ENCODE measurements at places on chromosomes 6 and 20. TPM values are rescaled to one million over a fixed set of nuclear protein-coding genes. Genes with fewer than 3 reads are reported as not detected.

DNA sequence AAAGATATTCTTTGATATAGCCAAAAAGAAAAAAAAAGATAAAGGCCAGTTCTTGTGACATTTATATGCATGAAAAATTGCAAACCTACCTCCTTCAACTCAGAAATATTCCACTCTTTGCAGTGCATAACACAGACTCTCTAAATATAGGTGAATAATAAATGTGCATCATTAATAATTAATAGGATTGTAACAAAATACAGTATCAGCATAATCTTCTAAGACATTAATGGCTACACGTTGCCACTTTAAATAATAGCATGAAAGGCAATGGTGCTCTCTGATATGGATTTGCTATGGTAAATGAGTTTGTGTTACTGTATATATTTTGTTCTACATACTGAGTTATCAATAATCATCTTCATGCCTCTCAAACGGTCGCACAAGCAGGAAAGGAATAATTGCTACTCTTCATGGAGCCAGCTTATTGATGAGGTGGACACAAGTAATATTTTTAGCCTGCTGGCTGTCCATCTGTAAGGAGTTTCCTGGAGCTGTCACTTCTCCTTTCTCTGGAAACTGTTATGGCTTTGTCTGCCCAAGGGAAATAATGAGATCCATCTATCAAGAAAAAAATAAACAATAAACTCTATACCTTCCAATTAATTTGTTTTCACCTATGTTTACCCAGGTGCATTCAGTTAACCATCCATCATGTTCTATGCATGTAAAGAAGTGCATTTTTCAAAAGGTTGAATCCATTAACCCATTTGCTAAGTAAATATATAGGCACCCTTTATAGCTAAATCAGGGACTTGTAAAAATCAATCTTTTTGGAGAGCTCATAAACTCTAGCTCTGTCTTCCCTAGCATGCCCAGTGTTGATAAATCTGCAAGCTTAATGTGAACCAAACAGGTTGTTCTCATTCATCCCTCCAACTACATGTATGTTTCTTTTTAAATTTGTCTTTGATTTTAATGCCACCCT is 253.0 kb downstream of the NKAIN2 start:
- no peak for DNase-seq

DNA sequence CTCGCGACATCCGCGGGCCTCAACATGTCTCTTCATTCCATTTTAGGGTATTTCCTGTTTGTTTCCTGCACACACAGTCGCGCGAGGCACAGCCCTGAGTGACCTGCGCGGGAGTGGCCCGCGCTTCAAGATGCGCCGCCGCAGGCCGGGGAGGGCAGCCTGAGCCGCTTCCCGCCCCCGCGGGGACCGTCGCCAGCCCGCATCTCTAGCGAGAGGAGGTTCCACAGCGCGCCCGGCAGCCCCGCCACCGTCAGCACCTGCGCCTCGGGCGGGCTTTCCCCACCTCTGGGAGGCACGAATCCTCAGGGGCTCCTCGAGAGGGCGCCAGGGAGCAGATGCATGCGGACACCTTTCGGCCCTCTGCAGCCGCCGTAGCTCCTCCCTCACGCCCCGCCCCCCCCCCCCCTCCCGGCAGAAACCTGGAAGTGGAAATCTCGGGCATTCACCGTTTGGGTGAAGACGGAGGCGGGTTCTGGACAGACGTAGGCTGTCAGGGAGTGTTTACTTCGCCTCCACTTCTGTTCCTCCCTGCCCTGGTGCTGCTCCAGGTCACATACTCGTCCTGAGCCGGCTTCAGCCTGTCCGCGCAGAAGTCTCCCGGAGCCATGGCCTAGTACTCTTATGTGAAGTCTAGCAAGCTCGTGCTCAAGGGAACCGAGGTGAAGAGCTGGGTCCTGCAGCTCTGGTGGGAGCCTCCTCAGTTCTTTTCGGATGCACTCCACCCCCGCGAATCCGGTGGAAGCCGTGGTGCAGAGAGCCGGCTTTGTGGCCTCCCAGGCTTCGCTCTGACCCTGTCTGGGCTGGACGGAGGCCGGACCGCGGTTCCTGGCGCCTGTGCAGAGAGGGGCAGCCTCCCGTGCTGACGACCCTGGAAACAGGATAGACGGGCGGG is 880.5 kb upstream of the DEFB115 start:
- peak; percentile 85 for DNase-seq

DNA sequence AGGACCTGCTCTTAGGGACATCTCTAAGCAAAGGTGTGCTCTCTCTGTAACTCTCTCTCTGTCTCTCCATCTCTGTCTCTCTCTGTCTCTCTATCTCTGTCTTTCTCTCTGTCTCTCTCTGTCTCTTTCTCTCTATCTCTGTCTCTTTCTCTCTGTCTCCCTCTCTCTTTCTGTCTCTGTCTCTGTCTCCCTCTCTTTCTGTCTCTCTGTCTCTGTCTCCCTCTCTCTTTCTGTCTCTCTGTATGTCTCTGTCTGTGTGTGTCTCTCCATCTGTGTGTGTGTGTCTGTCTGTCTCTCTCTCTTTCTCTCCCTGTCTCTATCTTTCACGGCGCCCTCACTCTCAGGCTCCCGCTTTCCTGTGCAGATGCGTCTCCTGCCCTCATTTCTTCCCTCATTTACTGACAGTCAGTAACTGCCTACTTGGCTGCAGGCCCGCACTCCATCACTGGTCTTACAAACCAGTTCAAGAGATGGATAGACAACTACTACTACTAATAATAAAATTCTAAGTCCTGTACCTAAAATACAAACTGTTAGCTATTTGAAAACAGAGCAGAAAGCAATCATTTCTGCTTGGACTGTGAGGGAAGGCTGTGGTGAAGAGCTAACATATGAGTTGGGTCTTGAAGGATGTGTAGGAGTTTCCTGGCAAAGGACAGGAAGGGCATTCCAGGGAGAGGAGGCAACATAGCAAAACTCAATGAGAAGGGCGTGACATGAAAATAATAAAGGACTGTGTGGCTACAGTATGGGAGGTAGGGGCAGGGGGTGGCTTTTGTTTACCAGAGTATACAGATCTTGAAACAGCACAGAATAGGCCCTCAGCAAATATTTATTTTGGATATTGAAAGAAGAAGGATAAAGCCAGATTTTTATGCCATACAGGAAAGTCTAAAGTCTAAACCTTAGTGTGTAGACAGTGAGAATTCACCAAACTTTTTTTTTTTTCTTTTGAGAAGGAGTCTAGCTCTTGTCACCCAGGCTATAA is 67.8 kb upstream of the TAB2 start:
- no peak for DNase-seq

- peak; percentile 11 for DNase-seq
Observed at GRCh38 chr20:23541330-23541729, 27.0 kb downstream of the CST9L start.

GRCh38 chr20:57783956-57784837 is 74.4 kb upstream of the PMEPA1 start:
- no peak for DNase-seq

DNA sequence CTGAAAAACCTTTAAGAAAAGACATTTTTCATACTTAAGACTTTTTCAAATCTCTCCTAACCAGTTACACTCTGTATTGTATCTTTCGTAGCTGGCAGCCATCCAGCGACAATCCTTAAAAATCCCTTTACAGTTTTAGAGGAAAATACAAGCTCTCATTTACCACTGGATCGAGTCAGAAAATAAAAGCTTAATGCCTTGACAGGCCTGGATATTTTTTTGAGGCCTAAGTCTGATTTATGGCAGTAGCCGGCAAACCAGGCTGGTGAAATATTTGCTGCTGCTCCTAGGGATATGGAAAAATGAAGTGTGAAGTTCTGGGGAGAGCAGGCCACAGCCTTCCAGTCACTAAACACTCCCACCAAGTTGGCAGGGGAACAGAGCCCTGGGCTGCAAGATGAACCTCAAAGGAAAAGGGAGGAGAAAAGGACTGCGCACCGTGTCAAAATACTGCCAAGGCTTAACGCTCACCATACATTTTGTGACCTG is 213.0 kb upstream of the SUPT3H start:
- DNase-seq: peak; percentile 98

The CNKSR3 gene
- total RNA-seq: 8.9 TPM

The OR2H2 gene
- 0.48 TPM for total RNA-seq
